GM23338 (cell line): ENCODE measurements at places on chromosomes 11 and 22. TPM values are rescaled to one million over a fixed set of nuclear protein-coding genes. Genes with fewer than 3 reads are reported as not detected.
A peak's percentile ranks its signal among the peaks of the same experiment; 100 is the strongest.

OR8G5 gene
- not detected in 2 replicates for total RNA-seq

DNA sequence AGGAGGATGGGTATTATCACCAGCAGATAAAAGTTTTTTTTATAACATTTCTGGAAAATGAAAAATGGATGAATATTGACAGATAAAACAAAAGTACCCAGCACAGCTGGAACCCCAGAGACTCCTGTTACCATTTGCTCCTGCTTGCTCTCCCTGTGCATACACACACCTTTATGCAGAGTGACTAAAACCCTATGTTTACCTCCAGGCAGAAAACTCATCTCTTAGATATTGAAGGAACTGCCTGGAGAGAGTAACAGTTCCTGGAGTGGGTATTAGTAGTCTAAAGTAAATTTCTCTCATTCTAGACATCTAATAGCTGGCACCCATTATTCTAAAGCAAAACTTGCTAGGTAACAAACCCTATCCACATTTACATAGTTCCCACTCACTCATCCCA lies 38.0 kb downstream of the CYP2R1 start:
- no peaks in the 10 kb centered on the region for H3K4me1 ChIP-seq
- no peak for DNase-seq
- H3K27me3 ChIP-seq = no peaks in the 10 kb centered on the region
- H3K27ac ChIP-seq = no peak overlapping the region
- no peak overlapping the region for H3K4me3 ChIP-seq
- no peaks in the 10 kb centered on the region for H3K36me3 ChIP-seq

DNA sequence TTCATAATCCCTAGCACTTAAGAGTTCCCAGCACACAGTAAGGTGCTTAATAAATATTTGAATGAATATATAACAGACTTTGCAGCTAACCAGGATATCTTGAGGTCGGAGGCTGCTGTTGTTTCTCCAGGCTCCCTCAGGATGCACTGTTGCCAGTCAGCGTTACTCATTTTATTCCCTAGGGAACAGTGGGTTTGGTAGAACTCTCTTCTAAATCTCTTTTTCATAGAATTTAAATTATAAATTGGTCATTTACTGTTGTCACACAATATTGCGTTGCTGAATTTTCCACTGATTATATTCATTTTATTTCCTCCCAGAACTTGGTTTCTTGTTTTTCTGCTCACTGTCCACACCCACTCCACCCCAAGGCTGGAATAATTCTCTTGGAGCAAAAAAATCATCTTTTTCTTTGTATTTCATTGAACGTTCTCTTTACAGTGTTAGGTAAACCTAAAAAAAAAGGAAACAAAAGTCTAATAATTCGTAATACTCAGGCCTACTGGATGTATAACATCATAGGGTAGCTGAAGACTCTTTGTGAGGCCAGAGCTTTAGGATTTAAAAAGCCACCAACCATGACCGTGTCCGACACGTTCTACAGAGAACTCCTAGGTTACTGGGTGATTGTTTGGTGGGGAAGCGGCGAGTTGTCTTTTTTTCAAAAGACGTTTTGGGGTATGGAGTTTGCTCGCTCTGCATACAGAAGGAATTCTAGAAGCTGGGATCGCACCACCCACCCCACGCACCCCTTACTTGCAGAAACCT lies 766 bp upstream of the CAPRIN1 start:
- H3K36me3 ChIP-seq = no peaks in the 10 kb centered on the region
- H3K4me3 ChIP-seq = peak overlapping the region; percentile 67
- H3K4me1 ChIP-seq = peaks cover 28% of the 10 kb centered on the region
- H3K27me3 ChIP-seq = no peaks in the 10 kb centered on the region
- DNase-seq = no peak
- H3K27ac ChIP-seq = peak overlapping the region; percentile 96

DNA sequence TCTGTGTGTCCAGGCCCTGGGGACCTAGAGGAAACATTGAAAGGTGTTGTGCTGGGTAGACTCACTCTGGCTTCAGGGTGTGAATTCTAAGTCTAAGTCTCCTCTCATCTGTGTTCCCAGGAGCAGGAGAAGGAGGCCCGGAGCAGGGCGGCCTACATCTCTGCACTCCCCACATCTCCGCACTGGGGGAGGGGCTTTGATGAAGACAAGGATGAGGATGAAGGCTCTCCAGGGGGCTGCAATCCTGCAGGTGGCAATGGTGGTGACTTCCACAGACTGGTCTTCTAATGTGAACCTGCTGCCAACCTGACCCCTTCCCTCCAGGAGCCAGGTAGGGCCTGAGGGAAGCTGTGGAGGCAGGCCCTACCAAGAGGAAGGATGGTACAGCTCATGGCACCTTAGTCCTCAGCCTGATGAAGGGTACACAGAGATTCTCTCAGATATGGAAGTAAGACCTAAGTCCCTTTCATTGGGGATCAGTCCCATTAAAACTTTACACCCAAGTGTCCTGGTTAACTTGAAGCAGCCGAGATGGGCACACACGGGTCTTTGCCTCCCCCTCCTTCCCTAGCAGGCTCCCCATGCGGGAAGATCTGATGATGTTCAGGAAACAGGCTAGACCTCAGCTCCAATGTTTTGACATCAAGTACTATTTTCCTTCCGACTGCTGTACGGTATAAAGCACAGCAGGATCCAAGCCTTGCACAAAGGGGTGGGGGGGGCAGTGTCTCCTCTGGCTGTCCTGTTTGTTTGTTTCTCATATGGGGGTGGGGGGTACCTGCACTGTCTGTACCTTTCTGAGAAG lies 25.0 kb downstream of the USP35 start:
- H3K27me3 ChIP-seq = no peaks in the 10 kb centered on the region
- no peaks in the 10 kb centered on the region for H3K4me1 ChIP-seq
- H3K4me3 ChIP-seq = no peak overlapping the region
- H3K36me3 ChIP-seq = no peaks in the 10 kb centered on the region
- no peak overlapping the region for H3K27ac ChIP-seq
- DNase-seq = no peak

DNA sequence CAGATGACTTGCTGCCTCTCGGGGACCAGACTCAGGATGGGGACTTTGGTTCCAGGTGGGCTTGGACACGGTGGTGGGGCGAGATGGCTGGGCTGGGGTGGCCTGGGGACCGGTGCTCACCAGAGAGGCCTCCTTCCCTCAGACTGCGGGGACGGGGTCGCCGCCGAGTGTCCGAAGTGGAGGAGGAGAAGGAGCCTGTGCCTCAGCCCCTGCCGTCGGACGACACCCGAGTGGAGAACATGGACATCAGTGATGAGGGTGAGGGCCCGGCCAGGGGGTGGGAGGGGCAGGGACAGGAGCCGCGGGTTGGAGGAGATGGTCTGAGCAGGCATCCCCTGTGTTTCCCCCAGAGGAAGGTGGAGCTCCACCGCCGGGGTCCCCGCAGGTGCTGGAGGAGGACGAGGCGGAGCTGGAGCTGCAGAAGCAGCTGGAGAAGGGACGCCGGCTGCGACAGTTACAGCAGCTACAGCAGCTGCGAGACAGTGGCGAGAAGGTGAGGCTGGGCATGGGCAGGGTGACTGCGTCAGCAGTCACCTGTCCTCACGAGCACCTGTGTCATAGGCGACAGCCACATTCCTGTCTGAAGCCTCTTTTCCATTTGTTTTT lies 5.9 kb downstream of the SART1 start:
- peaks cover 5% of the 10 kb centered on the region for H3K4me1 ChIP-seq
- H3K4me3 ChIP-seq = no peak overlapping the region
- no peaks in the 10 kb centered on the region; the same call in 1 of the 2 replicates for H3K36me3 ChIP-seq
- H3K27ac ChIP-seq = no peak overlapping the region
- DNase-seq = no peak

- H3K36me3 ChIP-seq = no peaks in the 10 kb centered on the region
- peak overlapping the region; percentile 97 for H3K4me3 ChIP-seq
- H3K27me3 ChIP-seq = no peaks in the 10 kb centered on the region
- no peak overlapping the region for H3K27ac ChIP-seq
- peaks cover 25% of the 10 kb centered on the region for H3K4me1 ChIP-seq
These were observed 1.7 kb downstream of the SAMM50 start for GRCh38 chr22:43956805-43957463.

- H3K4me1 ChIP-seq = 0 out of 2 replicates have a peak, but pooled peaks cover 5% of the 10 kb centered on the region
- H3K4me3 ChIP-seq = peak overlapping the region; percentile 82
- DNase-seq = peak; percentile 43
These were observed 29.8 kb upstream of the PLET1 start for GRCh38 chr11:112290493-112290850.

BACE1 gene
- total RNA-seq = 7.2 and 9.2 TPM in 2 replicates

RASGRP2 gene
- 30.1 and 34.4 TPM in 2 replicates for total RNA-seq
